ENCODE measurements at places on chromosomes 1 and 21.

GRCh38 chr1:151547119-151547899 is 7.2 kb downstream of the TUFT1 start:
- no peak for DNase-seq

DNA sequence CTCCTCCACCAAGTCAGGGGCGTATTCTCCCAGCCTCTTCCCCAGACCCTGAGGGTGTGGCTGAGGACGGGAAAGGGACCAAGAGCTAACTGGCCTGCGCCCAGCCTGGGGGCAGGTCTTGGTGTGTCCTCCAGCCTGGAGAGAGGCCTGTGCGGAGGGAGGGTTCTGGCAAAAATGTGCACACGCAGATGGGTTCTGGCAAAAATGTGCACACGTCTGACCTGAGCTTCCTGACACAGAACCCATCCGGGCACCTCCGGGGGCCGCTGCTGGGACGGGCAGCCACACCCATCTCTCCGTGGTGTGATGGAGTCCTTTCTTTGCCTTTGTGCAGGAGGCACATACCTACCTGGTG is 23.1 kb upstream of the PKP1 start:
- DNase-seq, result no peak

DNA sequence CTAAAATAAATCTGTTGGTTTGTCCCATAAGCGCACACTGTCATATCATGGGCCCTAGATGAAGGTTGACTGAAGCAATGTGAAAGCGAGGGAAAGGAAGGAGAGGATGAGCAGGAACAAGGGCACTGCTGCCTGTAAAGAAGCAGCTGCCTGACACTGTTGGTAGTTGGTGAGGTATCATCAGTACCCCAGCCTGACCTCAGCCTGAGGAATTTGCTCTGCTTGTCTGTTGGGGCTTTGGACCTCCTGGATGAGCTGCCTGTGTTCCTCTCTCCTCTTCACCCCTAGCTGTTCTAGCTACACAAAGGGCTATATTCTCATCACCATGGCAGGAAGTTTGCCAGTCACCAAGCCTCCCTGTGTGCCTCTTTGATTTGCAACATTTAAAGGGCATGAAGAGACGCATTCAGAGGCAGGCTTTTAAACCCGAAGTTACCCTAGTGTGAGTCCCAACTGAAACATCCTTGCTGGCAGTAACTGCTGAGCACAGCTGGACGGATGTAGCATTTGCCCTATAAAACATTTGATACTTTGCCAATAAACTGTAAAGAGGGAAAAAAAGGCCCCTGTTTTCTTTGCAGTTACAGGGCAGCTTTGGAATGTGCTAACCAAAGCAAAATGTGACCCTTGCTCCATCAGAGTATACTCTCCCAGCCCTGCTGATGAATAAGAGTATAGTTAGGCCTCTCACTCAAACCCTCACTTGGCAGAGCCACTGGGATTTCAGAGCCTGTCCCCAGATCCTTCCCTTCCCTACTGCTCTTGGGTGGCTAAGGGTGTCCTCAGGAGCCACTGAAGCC is 22.2 kb upstream of the SPATA6 start:
- no peak for DNase-seq

GRCh38 chr1:6086762-6087376 is 41.2 kb downstream of the KCNAB2 start:
- no peak for DNase-seq

All from GOT3 (cell line).